ENCODE measurements at places on chromosomes 6 and 20.

- DNase-seq, result no peak
These were observed 24.9 kb downstream of the COL21A1 start for GRCh38 chr6:56222499-56222898.

GRCh38 chr6:145023116-145023726, 712.1 kb downstream of the EPM2A start:
- DNase-seq, result no peak

GRCh38 chr20:44279228-44279627, 31.8 kb downstream of the FITM2 start:
- no peak for DNase-seq

GRCh38 chr6:150142097-150142669, 661 bp upstream of the PPP1R14C start:
- DNase-seq, result peak; percentile 37

GRCh38 chr6:151359486-151359885, 31.9 kb downstream of the ZBTB2 start:
- no peak for DNase-seq

GRCh38 chr6:111662072-111662793, 56.6 kb upstream of the TRAF3IP2 start:
- DNase-seq, result no peak

GRCh38 chr20:60587986-60588385, 629.8 kb downstream of the CDH26 start:
- DNase-seq, result no peak

- no peak for DNase-seq
These were observed 127.3 kb downstream of the ATXN1 start for GRCh38 chr6:16633961-16634360.

GRCh38 chr20:40952136-40952535, 76.5 kb upstream of the TOP1 start:
- DNase-seq, result no peak

- no peak for DNase-seq
These were observed 37.2 kb downstream of the GTF2H5 start for GRCh38 chr6:158205169-158205944.

GRCh38 chr20:63628246-63628975, 1.5 kb upstream of the GMEB2 start:
- no peak for DNase-seq

All from anterior cingulate cortex (tissue), 58 donors.